Activated T-cell treated with anti-CD3 and anti-CD28 coated beads, Interleukin-2, amount 50 U/mL, for 4 hours (primary cell): ENCODE measurements at places on chromosomes 11 and 22. TPM values are rescaled to one million over a fixed set of nuclear protein-coding genes. Genes with fewer than 3 reads are reported as not detected.

PSMA1 gene
- total RNA-seq = 371 TPM

GRM5 gene
- not detected for total RNA-seq

MGAT3 gene
- 0.90 TPM for total RNA-seq

HBD gene
- total RNA-seq = 0.51 TPM

PISD gene
- 81.2 TPM for total RNA-seq

CARD18 gene
- total RNA-seq = not detected

DNA sequence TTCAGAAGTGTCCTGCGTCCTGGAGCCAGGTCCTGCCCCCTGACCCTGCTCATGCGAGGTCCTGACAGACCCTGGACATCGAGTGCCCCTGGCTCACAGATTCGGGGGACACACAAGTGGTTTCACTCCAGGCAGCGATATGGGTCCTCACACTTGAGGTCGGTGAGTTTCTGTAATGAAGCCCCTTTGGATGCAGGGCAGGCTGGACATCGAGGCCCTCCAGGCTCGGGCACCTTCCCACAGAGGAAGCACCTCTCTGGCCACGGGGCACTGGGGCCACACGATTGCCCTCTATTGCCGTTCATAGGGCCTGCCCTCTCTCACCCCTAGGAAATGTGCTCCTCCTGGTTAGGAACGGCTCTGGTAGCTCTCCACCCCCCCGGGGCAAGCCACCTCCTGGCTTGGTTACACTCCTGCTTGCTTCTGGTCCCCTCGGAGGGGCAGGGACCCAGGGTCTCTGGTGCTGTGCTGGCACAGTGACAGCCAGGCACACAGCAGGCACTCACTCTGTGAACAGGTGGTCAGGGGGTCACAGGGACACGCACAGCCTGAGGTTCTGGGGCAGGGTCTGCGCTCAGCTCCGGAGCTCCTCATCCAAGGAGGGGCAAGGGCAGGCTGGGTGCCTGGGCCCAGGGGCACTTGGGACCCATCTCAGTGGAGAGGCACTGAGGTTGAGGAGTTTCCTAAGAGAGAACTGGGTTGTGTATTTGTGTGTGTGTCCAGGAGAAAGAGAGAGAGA, 907.7 kb downstream of the BRD1 start:
- DNase-seq = no peak

- DNase-seq = no peak
Measured at GRCh38 chr11:10026514-10026913, 267.5 kb downstream of the SBF2 start.

- no peak for DNase-seq
Measured at GRCh38 chr11:34168642-34169420, 63.4 kb downstream of the NAT10 start.

DNA sequence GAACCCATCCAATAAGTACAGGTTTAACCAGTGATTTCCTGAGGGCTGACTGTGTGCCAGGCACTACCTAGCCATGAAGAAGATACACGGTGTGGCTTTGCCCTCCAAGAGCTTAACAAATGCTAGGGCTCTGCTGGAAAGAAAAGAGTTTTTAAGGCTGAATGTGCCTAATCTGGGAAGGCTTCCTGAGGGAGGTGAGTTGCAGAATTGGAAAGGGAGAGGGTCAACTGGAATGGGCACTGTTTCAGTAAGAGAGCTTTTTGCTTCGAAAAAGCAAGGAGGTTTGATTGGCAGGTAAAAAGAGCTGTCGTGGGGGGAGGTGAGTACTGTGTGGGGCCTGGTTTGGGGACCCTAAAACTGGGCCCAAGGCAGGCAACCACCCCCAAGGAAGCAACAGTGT, 2.7 kb downstream of the FAM83F start:
- no peak for DNase-seq

DNA sequence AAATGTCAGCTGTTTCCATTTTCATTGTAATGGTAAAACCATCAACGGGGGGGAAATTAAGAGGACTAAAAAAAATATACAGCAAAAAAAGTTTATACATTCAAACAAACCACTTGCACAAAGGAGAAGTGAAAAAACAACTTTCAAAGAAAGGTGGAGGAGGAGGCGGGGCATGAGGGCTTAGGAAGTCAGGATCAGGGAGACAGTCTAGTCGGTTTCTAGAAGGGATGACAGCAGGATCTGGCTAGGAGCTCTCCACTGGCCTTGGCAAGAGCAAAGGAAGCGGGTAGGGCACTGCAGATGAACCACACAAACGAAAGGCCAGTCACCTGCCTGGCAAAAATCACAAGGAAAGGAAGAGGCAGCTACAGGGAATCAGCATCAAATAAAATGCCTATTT, 31.0 kb downstream of the NAP1L4 start:
- DNase-seq = no peak

GRCh38 chr22:49719046-49719445, 108.6 kb downstream of the BRD1 start:
- DNase-seq = no peak

GRCh38 chr11:17695454-17696441, 23.6 kb upstream of the MYOD1 start:
- DNase-seq = no peak

DNA sequence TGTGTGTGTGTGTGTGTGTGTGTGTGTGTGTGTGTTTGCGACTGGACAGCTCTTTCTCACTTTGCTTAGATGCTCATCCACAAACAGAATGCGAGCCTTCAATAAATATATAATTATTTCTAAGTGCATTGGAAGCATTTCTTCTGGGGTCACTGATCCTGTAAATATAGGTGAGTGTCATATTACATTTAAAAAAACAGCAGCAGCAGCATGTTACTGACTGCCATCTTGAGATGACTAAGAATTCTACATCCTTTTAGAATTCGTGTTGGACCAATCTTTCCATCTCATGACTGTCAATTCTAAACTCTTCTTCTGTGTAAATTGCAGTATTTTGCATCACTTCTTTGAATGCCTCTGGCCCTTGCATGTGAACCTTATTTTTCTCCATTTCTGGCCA, 238.0 kb upstream of the DDI1 start:
- no peak for DNase-seq

DNA sequence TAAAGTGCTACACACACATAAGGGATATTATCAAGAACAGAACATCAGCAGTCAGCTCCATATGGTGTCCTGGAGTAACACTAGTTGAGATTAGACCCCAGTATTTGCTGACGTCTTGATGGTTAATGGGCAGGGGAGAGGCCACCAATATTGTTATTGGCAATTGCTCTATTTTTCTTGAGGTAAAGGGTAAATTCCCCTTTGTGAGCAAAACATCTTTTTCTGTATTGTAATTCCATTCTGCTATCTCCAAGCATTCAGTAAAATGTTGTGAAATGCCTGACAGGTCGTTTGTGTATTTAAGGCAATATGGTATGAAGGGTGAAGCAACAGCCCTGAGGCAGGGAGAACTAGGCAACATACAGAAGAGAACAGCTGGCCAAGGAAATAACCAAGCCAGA, 21.9 kb downstream of the PC start:
- no peak for DNase-seq

GRCh38 chr11:72551571-72551970, 117.2 kb upstream of the CLPB start:
- DNase-seq = no peak

GRCh38 chr11:12032968-12033367, 24.5 kb upstream of the DKK3 start:
- DNase-seq = no peak

DNA sequence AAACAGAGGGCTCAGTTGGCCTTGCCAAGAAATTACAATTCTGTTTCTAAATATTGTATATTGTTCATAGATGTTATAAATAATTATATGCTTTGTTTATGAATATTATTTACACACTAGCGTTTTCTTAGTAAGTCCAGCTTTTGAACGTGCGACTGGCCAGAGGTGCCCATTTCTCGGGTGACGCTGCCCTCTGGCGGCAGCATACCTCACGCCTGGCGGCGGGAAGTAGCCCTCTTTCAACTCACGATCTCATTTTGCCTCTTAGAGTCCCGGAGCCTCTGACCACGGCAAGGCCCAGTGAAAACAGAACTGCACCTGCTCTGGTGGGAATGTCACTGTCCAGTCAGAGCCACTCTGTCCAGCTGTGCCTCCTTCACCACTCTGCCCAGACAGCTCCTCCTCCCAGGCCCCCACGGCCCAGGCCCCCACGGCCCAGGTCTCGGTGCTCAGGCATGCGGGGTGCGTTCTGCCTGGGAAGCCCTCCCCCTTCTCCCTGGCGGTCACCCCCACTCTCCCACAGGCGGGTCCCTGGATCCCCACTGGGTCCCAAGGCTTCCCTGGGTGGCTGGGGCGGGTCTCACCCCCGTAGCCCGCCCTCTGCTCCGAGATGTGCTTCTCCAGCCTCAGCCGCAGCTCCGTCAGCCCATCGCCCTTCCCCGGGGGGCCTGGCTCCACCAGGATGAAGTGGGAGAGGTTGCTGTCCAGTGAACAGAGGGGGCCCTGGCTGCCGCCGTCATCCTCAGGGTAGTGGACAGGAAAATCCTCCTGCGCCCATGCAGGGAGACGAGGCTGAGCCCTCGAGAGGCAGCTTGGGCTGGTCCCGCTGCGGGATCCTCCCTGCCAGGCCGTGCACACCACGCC, 19.3 kb downstream of the TSSC4 start:
- DNase-seq = peak; percentile 49

DNA sequence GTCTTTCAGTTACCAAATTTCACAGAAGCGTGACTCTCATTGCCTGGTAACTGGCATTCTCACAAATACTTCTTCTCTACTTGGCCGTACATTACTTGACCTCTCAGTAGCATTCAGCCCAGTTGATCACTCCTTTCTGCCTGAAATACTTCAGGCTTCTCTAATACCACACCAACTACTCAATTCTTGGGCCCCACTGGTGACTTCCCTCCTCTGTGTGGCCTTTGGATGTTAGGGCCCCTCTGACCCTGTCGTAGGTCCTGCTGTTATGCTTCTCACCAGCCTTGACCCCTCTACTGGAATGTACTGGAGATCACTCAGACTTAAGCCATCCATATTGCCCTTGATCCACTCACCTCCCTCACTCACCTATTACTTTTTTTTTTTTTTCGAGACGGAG, 2.2 kb upstream of the EFCAB6 start:
- no peak for DNase-seq

DNA sequence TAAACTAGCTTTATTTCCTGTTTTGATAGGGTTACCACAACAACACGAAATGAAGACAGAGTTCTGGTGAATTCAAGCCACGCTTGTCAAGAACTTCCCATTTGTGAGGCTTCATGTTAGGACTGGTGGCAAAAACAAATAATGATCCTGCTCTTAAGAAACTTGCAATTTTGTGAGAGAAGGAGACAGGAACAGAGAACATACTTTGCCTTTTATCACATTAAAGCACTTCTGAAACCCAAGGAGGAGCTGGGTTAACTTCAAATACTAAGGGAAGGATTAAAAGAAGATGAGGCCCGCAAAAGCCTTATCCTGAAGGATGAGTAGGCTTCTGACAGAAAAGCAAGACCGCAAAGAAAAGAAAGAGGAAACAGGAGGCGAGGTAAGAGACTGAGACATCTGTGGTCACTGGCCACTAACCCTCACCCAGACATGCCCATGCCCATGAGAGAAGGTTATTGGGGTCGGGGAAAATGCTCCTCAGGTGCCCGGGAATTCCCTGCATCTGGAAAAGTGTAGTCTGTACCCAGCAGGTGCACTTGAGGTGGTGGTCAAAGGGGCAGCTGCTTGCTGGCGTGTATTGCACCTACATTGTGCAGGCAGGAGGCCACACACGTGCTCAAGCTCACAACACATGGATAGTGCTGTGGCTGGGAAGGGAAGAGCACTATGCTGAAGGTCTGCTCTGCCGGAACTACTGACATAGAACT, 50.5 kb downstream of the MAPK1 start:
- peak; percentile 14 for DNase-seq

DNA sequence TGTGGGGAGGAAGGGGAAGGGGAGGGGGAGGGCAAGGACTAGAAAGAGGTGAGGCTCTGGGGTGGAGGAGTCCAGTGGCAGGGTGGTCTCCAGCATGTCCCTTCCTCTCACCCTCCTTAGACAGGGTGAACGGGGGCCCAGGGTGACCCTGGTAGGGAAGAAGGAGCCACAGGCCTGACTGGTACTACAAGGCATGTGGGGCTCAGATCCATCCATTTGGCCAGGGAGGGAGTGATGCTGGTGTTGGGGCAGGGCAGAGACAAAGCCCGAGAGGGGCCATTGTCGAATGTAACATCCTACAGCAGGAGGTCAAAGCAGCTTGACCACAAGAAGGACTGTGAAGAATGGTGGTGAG, 69.0 kb upstream of the SHISAL1 start:
- DNase-seq = no peak

DNA sequence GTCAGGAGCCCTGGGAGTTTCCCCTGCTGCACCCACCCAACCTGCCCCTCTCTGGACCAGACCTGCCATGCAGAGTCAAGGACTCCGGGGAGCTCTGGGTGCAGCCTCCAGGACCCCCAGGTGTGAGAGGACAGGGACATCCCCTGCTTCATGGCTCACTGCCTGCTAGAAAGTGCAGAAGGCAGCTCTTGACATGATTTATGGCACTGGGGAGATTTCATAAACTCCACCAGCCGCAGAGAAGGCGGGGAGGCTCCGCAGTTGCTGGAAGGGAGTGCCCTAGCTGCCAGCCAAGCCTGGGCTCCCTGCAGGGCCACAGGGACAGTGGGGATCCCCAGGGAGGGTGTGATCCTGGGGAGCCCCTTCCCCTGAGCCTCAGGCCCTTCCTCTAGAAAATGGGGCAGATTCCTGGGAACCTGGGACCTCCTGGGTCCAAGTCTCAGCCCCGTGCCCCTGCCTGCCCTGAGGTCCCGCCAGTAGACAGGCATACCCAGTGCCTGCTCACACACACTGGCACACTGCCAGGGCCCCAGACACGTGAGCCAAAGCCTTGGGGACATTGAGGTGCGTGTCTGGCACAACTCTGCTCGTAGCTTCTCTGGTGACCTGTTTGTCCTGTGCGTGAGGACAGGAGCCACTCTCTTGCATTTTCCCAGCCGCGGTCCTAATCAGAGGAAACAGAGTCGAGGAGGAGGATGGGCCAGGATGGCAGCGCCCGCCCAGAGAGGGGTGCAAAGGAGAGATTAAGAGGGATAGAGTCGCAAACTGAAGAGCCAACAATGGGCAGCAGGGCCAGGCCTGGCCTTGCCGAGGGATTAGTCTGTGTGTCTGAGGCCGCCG, 13.8 kb downstream of the CABP7 start:
- no peak for DNase-seq

DNA sequence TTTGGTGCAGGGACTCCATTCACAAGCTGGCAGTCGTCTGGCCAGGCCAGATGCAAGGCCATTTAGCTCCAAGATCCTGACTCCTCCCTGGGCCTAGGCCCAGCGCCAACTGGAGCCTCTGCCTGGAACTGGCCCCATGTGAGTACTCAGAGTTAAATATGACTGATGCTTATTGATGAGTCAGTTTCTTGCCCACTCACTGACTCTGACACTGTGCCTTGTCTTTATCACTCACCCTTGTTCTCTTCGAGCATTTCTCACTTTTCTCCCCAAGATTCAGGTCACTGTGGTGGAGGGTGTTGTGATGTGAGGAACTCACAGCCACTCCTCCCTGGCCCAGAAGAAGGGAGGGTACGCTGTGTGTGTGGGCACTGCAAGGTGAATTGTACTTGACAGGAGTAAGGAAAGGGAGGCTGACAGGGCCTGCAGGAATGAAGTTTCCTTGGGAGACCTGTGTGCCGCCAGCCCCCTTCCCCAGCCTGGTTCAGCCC, 23.2 kb upstream of the ST3GAL4 start:
- no peak for DNase-seq

- DNase-seq = no peak
Measured at GRCh38 chr11:35344681-35345574, 74.4 kb downstream of the SLC1A2 start.
